ENCODE measurements at places on chromosomes 3 and 15. TPM values are rescaled to one million over a fixed set of nuclear protein-coding genes. Genes with fewer than 3 reads are reported as not detected.
A peak's percentile ranks its signal among the peaks of the same experiment; 100 is the strongest.

GRCh38 chr3:123067689-123068600 is 1.1 kb downstream of the PDIA5 start:
- DNase-seq, result no peak

DNA sequence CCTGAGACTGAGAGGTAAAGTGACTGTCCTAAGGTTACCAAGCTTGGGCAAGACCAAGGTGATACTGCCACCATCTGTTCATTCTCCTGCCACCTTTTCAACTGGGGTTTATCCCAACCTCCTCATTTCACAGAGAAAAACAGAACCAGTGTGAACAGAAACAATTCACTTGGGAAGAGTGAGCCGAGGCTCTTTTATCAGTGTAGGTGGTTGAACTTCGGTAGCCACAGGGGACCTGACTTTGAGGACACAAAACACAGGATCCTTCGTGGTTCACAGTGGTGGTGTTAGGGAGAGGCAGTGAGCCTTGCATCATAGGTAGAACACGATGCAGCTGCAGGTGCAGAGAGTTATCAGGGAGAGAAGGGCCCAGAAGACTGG is 72.8 kb upstream of the ICE2 start:
- DNase-seq, result no peak

DNA sequence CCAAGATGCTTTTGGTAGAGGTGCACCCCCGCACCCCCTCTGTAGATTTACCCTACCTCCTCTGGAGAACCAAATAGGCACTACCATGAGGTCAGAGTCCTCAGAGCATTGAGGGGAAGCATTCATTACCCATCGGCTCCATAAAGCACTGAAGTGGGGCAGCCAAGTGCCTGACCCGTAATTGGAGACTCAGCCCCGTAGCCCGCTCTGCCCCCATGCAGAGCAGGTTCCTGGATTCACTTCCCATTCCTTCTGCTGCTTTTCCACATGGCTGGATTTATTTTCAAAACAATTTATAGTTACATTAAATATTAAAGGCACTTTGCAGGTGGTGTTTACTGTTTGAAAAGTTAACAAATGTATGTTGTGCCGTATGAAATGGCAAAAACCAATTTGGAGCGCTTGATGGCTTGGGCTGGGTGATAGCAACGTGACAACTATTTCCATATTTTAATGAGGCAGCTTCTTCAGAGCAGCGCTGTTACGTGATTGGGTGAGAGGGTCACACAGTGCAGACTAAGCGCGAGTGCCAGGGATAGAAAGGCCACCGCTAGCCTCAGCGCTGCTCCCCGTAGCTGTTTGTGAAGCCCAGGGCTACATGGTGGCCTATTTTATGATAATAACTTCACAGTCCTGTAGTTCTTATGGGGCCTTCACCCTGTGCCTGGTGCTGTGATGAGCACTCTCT is 373.8 kb upstream of the PROK2 start:
- no peak for DNase-seq

DNA sequence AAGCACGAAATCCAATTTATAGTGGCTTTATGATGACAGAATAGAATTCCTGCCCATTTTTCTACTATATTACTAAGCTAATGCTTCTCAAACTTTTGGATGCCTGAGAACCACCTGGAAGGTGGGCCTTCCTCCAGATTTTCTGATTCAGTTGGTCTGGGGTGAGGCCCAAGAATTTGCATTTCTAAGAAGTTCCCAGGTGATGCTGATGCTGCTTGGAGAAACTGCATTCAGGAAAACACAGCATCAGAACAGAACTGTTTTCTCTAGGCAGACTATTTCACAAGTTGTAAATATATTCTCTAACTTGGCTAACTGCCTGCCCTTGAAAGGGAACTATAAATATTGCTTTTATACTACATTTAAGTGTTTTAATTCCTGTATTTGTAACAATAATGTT is 644.9 kb upstream of the DPPA4 start:
- DNase-seq, result no peak

COPB2 gene
- total RNA-seq, result 115 TPM

GRCh38 chr3:23202203-23202920 is 765 bp upstream of the UBE2E2 start:
- DNase-seq, result peak; percentile 65

DNA sequence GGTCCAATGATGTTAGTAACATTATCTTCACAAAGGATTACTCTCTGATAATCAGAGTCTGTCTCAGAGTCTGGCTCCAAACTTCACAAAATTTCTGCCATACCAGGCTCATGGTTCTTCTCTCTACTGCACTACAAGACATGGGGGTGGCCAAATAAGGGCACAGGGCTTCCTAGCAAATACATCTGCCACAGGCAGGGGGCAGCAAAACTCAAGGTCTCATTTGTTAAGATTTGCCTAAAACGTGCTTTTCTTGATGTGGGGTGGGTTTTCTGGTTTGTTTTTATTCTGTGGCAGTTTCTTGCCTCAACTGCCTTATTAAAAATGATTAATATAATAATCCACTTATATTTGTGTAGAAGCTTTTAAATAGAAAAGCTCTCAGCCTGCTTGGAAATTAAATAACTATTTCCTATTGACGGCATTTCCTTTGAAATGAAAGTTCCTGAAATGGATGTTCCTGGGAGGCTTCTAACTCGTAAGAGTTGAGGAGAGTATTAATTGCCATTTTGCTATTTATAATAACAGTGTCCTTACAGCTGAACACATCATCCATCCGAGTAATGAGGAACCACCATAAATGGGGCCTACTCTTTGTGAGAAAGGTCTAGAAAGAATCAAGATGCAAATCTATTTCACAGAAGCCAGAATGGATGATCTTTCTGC is 53.8 kb downstream of the SST start:
- DNase-seq, result peak; percentile 43

All from umbilical cord (tissue), 2 donors.